ENCODE measurements at places on chromosomes 6 and 20. TPM values are rescaled to one million over a fixed set of nuclear protein-coding genes. Genes with fewer than 3 reads are reported as not detected.

GRCh38 chr20:58645412-58645968, 5.6 kb upstream of the STX16 start:
- DNase-seq, result no peak

DNA sequence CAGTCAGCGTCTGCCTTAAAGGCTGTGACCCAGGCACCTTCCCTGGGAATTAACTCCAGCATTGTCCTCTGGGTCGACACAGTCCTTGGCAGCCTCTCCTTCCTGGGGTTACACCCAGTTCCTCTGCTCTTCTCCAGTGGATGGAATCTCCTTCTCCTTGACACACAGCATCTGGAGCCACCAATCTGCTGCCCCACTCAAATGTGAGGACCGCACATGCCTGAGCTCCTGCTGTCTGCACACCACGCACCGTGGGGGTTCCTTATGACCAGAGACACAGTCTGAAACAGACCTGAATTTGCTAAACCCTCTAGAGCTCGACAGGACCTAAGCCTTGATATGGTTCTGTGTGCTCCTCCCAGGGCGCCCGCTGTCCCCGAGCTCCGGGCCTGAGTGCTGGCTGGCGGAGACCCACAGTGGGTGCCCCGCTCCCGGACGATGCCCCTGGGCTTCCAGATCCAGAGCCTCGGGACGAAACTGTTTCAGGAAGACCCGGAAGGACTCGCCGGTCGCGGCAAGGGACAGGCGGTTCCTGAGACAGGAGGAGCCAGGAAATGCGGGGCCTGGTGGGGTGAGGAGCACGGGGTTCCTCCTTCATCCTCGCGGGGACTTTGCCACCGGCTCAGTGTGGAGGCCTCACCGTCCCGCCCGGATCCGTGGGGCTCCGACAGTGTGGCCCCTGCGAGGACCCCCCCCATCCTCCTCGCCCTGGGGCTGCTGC, 2.5 kb upstream of the RAET1G start:
- DNase-seq, result no peak

GRCh38 chr20:32252189-32252588, 25.3 kb upstream of the KIF3B start:
- DNase-seq, result no peak

- DNase-seq, result no peak
Observed at GRCh38 chr6:34412016-34412415, 13.9 kb downstream of the RPS10 start.

The TMC2 gene
- total RNA-seq, result not detected

Data from myocyte (in vitro differentiated cells).